ENCODE measurements at places on chromosomes 12 and 14. TPM values are rescaled to one million over a fixed set of nuclear protein-coding genes. Genes with fewer than 3 reads are reported as not detected.

DNA sequence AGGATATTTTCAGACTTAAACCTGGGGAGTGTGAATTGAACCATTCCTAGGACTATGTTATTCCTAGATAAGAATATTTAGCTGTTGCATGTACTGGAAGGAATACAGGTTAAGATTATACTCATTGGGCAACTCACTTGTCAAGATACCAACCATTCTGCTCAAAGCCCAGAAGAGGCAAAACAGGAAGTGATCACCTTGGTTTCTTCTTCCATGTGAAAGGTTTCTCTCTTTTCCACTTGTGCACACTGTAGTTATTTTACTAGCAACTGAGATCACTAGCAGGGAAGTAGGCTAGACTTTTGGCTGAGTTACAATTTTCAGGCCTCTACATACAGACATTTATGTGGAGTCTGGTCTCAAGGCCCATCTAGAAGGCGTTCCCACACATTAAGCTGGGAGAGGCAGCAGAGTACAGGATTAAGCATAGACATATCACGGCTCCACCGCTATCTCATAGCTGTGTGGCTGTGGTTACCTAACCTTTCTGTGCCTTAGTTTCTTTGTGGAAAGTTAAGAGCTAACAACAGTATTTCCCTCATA lies 83.9 kb upstream of the FERMT2 start:
- no peak for DNase-seq

CRIP1 gene
- 4.3 TPM for total RNA-seq

- DNase-seq = no peak
Observed at GRCh38 chr12:123805173-123805572, 43.1 kb downstream of the DNAH10 start.

- no peak for DNase-seq
Observed at GRCh38 chr14:84543859-84544258, 986.1 kb upstream of the FLRT2 start.

SMIM41 gene
- 0.33 TPM for total RNA-seq

DGKA gene
- 33.3 TPM for total RNA-seq

NFATC4 gene
- 10.8 TPM for total RNA-seq

DNA sequence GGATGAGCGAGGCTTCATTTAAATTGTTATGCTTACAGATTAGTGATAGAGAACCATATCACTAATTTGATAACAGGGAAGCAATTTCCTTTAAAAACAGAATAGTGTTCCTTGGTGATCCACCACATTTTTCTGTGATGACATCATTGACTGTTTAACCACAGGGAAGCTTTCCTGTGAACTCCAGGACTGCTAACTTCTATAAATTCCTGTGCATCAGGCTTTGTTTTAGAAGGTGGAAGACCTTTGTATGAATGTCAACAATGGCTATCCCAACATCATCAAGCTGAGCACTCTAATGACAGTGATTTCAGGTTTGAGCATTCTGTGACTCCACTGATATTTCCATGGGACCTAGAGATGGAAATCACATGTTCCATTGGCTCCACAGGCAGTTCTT lies 177.1 kb downstream of the RMST start:
- DNase-seq = no peak

- peak; percentile 53 for DNase-seq
Observed at GRCh38 chr12:119115296-119115905, 63.3 kb upstream of the HSPB8 start.

- DNase-seq = no peak
Observed at GRCh38 chr12:106147956-106148355, 9.2 kb upstream of the NUAK1 start.

DNA sequence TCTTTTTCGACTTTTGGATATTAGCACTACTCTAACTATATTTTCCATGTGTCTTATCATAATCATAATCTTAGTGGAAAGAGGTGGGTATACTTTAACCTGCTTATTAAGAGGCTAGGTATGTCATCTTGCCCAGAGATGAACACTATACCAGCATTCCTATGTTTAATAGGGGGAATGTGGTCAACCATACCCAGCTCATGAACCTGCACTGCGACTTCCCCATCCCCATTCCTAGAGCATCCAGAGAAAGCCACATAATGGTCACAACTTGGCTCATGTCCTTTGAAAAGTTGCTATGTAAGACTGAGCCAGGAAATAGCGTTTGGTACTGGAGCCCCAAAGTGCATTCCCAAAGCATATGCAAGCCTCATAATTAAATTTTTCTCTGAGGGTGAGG lies 55.2 kb downstream of the TMCC3 start:
- no peak for DNase-seq

DNA sequence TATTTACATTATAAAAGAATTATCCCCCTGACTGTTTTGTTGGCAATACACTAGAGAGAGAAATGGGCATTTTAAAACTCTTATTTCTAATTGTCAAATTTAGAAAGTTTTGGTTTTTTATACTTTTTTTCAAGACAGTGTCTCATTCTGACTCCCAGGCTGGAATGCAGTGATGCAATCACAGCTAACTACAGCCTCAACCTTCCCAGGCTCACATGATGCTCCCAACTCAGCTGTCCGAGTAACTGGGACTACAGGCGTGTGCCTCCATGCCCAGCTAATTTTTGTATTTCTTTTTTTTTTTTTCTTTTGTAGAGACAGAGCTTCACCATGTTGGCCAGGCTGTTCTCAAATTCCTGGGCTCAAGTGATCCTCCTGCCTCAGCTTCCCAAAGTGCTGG lies 8.3 kb upstream of the OR11H6 start:
- DNase-seq = no peak

SERPINA12 gene
- not detected for total RNA-seq

- no peak for DNase-seq
Observed at GRCh38 chr14:93006567-93007051, 83.7 kb downstream of the CHGA start.

KCNK13 gene
- total RNA-seq = 0.99 TPM

GRCh38 chr14:102991376-102991775 lies 66.0 kb downstream of the CDC42BPB start:
- DNase-seq = no peak

DNA sequence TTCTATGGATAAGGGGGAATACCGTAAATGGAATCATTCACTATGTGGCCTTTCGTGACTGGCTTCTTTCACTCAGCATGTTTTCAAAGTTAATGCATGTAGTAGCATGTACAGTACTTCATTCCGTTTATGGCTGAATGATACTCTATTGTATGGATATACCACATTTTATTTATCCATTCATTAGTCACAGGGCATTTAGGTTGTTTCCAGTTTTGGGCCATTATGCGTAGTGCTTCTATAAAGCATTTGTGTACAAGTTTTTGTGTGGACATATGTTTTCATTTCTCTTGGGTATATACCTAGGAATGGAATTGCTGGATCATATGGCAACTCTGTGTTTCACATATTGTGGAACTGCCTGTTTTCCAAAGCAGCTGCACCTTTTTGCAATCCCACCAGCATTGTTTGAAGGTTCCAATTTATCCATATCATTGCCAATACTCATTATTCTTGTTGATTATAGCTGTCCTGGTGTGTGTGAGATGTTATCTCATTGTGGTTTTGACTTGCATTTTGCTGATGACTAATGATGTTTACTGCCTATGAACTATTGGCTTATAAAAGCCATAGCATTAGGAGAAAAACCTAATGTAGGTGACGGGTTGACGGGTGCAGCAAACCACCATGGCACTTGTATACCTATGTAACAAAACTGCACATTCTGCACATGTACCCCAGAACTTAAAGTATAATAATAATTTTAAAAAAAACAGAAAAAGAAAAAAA lies 45.5 kb downstream of the ATF7IP start:
- DNase-seq = no peak

ANKS1B gene
- 131 TPM for total RNA-seq

- DNase-seq = no peak
Observed at GRCh38 chr14:97838986-97839385, 1041.8 kb downstream of the VRK1 start.

DNA sequence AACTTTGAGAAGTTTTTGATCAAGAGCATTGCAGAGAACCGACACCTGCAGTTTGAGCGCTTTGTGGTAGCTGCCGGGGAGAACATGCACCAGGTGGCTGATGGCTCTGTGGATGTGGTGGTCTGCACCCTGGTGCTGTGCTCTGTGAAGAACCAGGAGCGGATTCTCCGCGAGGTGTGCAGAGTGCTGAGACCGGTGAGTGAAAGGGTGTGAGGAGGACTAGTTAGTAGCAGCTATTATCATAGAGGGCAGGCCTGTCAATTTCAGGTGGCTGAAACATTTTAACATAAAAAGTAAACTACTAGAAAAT lies 27.0 kb upstream of the HIGD1C start:
- DNase-seq = no peak

DNA sequence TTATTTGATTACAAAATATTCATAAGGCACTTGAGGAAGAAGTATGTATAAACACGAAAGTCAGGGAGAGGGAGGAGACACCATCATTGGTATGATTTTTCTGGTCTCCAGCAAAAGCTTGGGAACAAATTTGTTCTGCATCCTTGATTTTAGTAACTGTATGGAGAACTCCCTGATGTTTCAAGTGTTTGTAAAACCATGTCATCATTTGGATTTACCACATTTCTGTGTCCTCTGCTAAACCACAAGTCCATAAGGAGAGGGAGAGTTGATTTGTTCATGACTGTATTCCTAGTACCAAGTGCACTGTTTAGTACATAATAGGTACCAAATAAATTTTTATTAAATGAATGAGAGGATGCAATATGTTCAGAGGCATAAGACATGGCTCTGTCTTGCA lies 181.1 kb downstream of the BTG1 start:
- no peak for DNase-seq

MSRB3 gene
- total RNA-seq = 24.0 TPM

- DNase-seq = no peak
Observed at GRCh38 chr14:22524115-22524783, 64.8 kb downstream of the DAD1 start.

ZDHHC22 gene
- 5.6 TPM for total RNA-seq

DNA sequence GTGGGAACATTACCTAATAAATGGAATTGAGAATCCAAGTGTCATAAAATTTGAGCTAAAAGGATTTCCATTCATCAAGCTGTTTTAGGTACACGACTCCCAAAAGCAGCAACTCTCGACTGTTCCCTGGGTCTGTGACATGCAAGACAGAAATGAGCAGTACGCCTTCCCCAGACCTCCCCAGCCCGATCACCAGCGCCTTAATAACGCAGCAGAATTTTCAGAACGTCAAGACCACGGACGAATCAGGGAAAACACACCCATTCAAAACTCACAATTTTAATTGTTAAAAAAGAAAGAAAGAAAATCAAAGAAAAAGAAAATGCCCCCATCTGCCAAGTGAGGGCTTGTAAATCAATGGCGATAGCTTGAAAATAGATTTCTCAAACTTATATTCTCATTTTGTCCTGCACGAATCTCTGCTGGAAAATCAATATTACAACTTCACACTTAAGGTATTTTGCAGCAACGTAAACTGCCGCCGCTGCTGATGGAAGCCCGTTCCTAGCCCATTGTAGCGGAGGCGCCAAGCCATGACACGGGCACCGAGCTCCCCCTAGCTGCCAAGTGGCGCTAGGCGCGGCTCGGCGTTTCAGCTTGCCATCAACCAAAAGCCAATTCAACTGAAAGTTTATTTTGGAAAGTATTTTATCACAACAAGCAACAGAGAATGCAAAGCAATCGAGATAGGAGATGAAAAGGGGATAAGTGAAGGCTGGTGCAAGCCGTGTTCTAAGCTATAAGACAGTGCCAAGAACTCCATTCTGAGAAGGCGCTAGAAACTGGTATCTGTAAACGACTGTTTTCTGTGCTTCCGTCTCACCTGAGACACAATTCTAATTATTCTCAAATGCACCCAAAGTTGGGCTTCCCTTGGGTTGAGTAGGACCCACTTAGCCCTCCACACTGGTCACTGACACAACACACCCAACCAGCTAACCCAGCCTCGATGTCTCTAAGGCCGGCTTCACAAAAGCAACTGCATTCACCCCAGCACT lies 5.5 kb downstream of the BCL11B start:
- DNase-seq = no peak

DNA sequence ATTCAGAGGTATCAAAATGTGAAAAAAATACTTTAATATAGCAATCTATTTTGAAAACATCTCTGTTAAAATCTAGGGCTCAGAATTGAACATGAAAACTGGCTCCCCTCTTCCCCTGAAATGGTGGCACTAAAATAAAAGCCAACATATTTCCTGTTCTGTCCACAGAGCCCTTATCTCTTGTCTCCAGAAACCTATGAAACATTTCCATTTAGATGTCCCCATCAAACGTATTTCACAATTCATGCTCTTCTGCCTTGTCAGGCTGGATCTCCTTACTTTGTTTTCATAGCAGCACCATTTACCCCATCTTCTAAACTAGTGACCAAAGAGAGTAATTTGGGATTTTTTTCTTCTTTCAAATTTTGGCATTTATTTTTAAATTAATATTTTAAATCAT lies 42.4 kb downstream of the PDE3A start:
- DNase-seq = no peak

DNA sequence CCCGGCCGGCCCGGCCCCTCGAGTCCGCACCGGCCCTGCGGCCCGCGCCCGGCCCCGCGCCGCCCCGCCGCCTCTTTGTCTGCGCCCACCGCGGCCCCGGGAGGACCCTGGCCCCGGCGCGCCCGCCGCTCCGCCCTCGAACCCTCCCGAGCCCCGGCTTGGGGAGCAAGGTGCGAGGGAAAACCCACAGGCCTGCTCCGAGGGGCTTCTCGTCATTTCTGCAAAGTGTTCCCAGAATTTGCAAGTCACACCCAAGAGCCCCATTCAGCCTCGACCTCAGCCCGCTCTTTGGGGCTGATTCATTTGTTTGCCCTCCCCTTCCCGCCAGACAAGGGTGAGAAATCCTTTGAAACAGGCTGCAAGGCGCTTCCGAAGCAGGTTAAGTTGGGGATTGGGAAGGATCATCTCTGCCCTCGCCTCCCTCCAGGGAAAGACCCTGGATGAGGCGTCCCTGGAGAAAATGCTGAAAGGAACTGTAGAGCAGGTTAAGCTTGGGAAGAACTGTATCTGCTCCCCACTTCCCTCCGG lies 325 bp upstream of the CLIP1 start:
- DNase-seq = no peak

- no peak for DNase-seq
Observed at GRCh38 chr12:28933176-28933575, 215.9 kb upstream of the FAR2 start.

DNA sequence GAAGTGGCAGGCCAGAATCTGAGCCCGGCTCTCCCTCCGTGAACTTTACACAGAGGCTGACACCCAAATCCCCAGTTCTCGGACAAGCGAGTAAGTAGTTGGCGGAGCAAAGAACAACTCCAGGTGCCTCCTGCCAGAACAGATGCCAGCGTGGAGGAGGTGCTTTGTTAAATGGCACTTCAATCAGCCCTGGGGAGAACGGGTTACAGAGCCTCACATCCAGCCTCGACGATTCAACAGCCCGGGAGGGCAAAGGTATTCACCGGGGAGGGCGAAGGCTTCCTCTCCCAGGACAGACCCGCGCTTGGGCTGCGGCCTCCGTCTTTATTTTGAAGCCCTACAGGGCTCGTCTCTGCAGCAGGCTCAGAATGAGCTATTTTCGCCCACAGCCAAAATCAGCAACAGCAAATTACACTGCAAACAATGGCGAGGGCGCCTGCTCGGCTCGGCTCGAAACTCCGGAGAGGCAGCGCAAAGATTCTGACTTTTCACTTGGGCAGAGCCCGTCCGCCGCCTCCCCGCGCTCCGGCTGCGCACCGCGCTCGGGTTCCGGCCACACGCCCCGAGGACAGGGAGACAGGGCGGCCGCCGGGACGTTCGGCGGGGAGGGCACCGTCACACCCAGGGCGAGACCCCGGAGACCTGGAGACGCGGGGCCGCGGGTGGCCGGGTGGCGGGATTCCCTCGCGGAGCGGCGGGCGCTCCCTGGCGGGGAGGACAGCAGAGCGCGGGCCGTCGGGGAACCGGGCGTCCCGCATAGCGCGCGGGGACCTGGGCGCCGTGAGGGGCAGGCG lies 811 bp downstream of the TMCC3 start:
- no peak for DNase-seq

DHRS2 gene
- 1.2 TPM for total RNA-seq

GRCh38 chr12:46209914-46210872 lies 58.6 kb downstream of the SLC38A1 start:
- no peak for DNase-seq
